ENCODE measurements at places on chromosomes 1 and 21.

DNA sequence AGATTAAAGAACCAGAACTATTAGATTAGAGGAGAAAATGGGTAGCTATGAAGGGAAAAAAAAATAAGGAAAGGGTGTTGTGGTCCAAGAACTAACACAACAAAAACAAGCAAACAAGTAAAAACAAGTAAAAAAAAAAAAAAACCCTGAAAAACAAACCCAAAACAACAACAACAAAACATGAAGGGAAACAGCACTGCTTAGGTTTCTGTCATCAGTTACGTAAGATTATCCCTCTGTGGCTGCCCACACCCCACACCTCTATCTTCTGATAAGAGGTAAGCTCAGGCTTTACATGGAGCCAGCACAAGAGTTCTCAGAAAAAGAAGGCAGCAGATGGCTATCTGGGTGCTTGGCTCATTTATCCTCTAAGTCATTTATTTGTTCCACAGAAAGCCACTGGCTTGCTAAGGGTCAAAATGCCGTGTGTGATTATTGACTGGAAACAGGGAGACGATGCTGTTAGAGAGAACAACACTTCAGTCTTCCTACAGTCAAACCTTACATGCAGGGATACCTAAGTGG, 57.5 kb downstream of the KIAA0319L start:
- DNase-seq: no peak

DNA sequence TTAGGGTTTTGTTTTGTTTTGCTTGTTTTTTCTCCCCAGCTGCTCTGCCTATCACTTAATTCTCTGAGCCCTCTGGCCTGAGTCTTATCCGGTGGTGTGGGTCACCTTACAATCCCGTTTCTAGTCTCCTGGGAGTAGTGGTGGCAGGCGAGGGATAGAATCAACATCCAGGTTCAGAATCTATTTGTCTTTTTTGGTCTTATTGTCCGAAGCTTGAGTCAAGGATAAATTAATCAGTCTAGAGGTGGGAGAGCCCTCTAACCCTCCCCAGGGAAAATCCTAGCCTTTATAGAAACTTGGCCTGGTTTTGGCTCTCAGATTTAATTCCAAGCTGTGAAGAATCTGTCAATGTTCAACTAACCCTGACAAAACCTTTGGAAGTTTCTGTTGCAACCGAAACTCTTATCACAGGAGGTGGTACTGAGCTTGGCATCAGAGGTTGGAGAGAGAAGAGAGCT, 246.3 kb downstream of the FGGY start:
- DNase-seq: no peak

GRCh38 chr1:151809985-151810556, 4.9 kb upstream of the LINGO4 start:
- no peak for DNase-seq

DNA sequence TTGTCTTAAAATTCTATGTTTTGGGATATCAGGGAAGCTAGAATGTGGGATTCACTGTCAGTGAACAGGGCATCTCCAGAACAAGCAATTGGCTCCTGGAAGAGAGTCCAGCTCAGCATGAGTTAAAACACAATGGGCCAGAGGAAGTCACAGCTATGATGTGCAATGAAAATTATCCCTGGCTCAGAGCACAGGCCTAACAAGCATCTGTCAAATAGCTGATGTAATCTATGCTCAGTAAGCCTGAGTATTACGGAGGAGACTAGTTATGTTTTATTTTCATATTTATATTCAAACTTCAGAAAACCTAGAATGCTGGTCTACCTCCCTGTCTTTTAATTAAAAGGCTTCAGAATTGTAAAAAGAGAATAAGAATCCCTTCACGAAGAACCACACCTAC, 41.6 kb downstream of the PARP1 start:
- no peak for DNase-seq

GRCh38 chr1:153202006-153202405, 1.2 kb upstream of the LELP1 start:
- DNase-seq: no peak

DNA sequence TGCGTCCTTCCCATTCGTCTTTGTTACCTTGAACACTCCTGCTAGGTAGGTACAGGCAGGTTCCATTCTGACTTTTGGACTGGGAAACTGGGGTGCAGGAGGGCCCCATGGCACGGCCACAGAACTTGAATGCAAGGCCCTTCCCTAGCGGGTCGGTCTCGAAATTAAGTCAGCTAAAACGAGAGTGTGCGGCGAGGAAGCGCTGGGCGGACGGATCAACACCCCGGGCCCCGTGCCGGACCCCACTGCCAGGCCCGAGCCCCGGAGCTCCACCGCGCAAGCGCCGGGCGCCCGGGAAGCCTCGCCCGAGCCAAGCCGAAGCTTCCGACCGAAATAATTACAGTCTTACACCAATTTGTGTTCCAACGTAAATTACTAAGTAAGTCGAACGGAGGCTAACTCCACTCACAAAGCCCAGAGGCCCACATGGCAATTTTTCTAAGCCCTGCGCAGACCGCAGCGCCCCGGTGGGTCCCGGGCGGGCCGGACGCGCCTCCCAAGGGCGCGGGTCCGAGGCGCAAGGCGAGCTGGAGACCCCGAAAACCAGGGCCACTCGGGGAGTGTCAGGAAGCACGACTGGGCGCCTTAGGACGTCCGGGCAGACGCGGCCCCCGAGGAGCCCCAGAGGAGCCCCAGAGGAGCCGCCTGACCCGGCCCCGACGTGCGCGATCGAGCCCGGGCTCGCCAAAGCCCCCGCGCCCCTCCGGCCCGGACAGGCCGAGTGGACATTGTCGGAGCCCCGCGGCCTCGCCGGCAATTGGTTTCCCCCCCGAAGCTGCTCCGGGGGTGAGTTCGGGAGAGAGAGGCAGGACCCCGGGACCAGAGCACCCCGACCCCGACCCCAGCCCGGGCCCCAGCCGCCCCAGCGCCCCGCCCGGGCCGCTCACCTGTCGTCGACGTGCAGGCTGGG, 624 bp downstream of the RIPK4 start:
- no peak for DNase-seq

GRCh38 chr21:26297851-26298250, 127.3 kb upstream of the APP start:
- DNase-seq: no peak

- no peak for DNase-seq
Observed at GRCh38 chr1:81443288-81443687, 357.4 kb upstream of the ADGRL2 start.

- DNase-seq: no peak
Observed at GRCh38 chr1:24181619-24182018, 5.5 kb downstream of the IFNLR1 start.

DNA sequence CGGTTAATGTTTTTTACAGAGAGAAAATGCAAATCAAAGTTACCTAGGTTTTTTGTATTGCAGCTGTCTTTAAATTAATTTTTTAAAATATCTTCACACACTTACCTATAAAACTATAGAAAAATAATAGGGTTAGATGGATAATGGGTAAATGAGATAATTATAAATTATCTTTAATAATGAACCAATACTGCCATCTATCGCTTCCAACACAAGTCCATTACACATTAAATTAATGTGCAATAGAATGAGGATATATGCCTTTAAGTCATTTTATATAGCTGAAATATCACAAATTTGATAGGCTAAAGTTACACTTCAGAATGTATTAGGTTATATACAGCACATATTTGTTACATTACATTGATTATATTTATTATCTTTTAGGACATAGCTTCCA, 2212.8 kb downstream of the MRPL39 start:
- DNase-seq: no peak

DNA sequence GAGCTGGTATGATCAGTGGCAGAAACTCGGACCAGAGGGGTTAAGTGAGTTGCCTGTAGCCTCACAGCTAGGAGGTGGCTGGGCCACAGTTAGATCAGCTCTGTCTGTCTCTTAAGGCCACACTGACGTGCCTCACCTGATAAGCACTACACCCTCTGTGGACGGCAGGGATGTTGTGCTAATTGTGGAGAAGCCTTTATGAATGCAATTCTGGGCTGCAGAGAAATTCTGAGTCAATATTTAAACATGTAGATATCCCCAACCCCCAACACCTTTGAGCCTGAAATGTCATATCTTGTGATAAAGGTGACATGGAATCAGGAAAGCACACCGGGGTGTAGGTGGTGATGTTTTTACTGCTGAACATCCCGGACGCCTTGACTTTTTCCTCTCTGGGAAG, 88.3 kb downstream of the KCNJ6 start:
- DNase-seq: no peak

GRCh38 chr1:167551362-167551761, 2.2 kb downstream of the CREG1 start:
- DNase-seq: no peak

- DNase-seq: no peak
Observed at GRCh38 chr21:31268090-31268489, 76.0 kb downstream of the TIAM1 start.

GRCh38 chr1:145826030-145826429, 2.0 kb downstream of the POLR3C start:
- no peak for DNase-seq

GRCh38 chr1:91836331-91837040, 49.5 kb downstream of the TGFBR3 start:
- DNase-seq: no peak

- DNase-seq: no peak
Observed at GRCh38 chr1:6358144-6358624, 35.4 kb downstream of the ACOT7 start.

GRCh38 chr1:66452982-66453381, 81.0 kb upstream of the SGIP1 start:
- no peak for DNase-seq

DNA sequence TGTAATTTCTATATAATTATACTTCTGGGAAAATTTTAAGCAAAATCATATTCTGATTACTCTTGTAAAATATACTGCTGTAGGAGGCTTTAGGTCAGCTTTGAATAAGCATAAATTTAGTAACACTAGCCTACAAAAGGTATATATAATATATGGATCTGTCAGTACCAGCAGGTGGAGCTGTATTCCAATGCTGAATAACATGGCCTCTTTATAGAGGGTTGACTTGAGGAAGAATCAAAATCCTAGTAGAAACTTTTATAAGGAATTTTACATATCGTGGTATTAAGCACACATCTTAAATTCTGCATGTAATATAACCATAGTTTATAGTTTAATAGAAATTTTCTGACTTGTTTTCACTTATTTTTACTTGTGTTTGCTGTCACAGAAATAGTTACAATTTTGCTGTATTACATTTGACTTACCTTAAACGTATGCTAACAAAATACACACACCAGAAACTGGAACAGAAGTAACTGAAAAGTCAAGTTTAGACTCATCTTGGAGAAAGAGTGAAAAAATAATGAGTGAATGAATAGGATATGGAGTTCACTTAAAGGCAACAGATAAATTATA, 79.3 kb downstream of the HMCN1 start:
- DNase-seq: no peak

- DNase-seq: no peak
Observed at GRCh38 chr1:206020393-206021007, 3.2 kb downstream of the CTSE start.

Data from iPS DF 19.7 (cell line).